ENCODE measurements at places on chromosomes 2 and 18.

- no peak for DNase-seq
Observed at GRCh38 chr2:201223089-201224073, 37.0 kb upstream of the CASP8 start.

GRCh38 chr2:19214682-19215391 lies 143.6 kb downstream of the OSR1 start:
- no peak for DNase-seq

GRCh38 chr18:78965917-78966792 lies 13.5 kb upstream of the SALL3 start:
- DNase-seq: no peak

- no peak for DNase-seq
Observed at GRCh38 chr2:134401081-134401497, 147.2 kb downstream of the MGAT5 start.

DNA sequence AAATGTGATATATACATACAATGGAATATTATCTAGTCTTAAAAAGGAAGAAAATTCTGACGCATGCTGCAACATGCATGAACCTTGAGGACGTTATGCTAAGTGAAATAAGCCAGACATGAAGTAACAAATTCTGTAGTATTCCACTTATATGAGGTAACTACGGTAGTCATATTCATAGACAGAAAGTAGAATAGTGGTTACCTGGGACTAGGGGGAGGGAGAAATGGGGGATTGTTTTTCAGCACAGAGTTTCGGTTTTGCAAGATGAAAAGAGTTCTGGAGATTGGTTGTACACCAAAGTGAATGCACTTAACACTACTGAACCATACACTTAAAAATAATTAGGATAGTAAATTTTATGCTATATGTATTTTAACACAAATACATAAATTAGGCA lies 215.9 kb upstream of the FBXO11 start:
- no peak for DNase-seq

- DNase-seq: no peak
Observed at GRCh38 chr2:152648336-152648735, 68.9 kb downstream of the PRPF40A start.

GRCh38 chr2:26327291-26328272 lies 18.4 kb upstream of the SELENOI start:
- no peak for DNase-seq

DNA sequence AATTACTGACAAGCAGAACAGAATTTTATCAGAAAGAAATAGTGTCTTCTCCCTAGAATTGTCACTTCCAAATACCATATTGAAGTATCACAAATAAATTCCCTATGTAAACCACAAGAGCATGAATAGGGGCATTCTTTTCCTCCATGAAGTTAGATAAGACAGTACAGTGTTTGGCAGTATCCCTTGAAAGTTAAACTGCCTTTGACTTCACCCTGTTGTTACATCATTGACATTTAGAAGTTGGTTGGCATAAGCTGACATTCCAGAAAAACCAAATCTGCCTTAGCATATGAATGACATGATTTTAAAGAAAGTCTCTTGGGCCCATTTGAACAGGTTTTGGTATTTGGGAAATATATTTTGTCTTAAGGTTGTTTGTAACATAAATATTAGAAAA lies 50.2 kb upstream of the OSR1 start:
- DNase-seq: no peak

DNA sequence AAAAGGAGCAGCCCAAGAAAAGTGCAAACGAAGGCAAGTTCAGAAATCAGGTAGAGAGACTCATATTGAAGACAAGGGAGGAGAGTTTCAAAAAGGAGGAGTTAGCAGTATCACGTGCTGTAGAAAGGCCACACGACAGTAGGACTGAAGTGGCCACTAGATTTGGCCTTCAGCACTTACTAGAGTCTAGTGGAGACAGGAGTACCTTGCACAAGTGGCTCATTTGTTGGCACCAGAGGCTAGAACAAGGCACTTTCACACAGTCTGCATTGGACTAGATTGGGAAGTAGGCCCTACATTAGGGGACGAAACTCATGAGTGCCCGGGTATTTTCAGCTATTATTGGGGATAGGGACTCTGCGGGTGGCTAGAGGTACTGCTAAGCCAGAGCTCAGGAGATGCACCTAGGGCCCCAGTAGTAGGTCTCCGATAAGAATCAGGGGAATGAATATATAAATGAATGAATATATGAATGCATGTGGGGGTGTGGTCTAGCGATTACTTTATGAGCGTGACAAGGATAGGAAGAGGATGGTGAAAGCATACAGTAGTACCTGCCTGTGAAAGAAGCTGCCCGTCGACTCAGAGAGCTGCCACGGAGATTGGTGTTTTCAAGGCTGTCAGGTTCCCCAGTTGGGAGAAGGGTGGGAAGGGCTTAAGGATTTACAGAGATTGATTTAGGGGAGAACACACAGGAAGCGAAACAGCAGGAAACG lies 1.4 kb upstream of the NCOA1 start:
- no peak for DNase-seq

DNA sequence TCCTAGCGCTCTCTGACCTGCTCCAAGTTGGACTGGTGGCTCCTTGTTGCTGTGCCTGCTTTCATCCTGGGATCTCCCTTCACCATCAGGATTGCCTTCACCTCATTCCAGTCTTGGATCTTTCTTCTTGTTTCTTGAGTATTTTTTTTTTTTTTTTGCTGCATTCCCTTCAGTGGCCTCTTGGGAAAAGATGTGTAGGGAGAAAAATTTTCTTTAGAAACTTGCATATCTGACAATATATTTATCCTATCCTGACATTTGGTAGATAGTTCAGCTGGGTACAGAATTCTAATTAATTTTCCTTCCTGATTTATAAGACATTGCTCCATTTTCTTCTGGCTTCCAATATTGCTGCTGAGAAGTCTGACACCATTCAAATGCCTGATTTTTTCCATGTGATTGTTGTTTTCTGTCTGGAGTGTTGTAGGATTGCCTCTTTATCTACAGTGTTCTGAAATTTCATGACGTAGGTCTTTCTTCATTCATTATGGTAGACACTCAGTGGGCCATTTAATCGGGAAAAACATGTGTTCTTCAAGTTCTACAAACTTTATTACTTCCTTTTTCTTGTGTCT lies 23.0 kb upstream of the IL1A start:
- no peak for DNase-seq

GRCh38 chr2:240355001-240355891 lies 80.2 kb upstream of the GPC1 start:
- no peak for DNase-seq

GRCh38 chr2:220899492-220899891 lies 672.6 kb downstream of the EPHA4 start:
- DNase-seq: no peak

DNA sequence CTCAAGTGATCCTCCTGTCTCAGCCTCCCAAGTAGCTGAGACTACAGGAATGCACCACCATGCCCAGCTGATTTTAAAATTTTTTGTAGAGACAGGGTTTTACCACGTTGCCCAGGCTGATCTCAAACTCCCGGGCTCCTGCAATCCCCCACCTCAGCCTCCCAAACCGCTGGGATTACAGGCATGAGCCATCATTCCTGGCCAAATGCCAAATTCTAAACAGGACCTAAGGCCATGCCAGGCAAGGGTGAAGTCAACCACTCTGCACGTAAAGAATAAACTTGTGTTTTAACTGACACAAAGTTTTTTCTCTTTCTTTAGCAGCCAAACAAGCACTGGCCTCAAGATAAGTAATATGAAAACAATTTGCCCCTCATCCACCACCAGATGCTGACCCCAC lies 37.4 kb upstream of the SATB2 start:
- no peak for DNase-seq

GRCh38 chr2:69612707-69613106 lies 30.8 kb downstream of the AAK1 start:
- no peak for DNase-seq

GRCh38 chr2:202822411-202822810 lies 49.2 kb downstream of the ICA1L start:
- DNase-seq: no peak

- DNase-seq: no peak
Observed at GRCh38 chr2:46943881-46944798, 28.5 kb upstream of the MCFD2 start.

DNA sequence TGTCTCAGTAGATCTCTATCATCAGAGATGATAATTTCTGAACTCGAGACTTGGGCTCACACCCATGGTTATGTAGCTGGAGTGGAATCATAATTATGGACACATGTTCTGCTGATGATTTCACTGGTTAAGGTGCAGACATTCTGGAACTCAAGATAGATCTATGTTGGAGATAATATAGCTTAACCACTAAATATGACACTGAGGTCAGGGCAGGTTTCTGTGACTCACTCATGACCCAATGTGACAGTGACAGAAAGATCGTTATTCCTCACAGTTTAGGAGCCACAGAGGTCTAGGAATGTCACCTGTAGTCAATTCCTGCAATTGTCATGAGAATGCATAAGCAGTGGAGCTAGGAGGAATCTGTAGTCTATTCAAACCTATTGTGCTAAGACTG lies 828.6 kb downstream of the TRIB2 start:
- DNase-seq: no peak

- DNase-seq: no peak
Observed at GRCh38 chr2:14336759-14337382, 295.6 kb upstream of the LRATD1 start.

DNA sequence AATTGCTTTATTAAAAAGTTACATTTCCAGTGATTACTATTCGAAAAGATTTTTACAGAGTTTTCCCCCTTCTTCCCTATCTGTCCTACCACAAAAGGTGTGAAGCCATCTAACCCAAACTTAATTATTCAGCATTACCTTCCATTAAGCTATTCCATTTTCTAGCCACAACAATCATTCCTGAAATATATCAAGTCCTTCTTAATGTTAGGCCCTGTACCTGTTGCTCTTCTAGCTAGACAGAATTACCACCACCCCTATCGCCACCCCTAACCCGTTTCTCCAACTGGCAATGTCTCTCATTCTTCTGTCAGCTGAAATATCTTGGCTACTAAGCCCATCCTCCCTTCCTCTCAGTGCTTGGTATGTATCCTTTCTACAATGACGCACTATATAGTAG lies 13.9 kb downstream of the IWS1 start:
- DNase-seq: no peak

All from hematopoietic multipotent progenitor cell (in vitro differentiated cells).